ENCODE measurements at places on chromosomes 3 and 15.

DNA sequence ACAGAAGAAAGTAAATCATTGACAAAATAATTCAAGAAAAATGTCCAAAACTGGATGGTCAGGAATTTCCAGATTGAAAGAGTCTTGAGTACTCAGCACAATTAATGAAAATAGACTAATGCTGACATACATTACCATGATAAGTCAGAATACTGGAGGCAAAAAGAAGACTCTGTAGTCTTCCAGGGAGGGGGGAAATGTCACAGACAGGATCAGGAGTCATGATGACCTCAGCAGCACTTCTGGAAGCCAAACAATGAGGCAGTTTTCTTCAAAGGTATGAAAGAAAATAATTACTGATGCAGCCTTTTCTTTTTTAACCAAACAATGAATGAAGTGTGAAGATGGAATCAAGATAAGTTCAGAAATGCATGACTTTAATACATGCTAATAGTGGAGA, 30.1 kb upstream of the SLC22A13 start:
- no peak for DNase-seq

DNA sequence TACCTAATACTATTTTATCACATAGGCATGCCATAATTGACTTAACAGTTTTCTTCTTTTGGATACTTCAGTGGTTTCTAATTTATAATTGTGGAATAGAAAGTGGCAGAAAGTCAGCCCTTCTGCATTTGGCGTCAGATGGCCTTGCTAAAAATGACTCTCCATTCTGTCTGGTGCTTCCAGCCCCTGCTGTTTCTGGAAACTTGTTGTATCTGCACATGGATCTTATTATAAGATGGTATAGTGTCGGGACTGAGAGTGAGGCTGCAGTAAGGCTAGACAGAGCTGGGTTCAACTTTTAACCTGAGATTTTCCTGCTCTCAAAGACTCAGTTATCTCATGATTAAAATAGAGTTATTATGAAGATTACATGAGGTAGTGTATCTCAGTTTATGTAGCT, 74.8 kb upstream of the WDR72 start:
- DNase-seq = no peak

- DNase-seq = no peak
These were observed 47.4 kb upstream of the TPM1 start for GRCh38 chr15:62994975-62995681.

GRCh38 chr3:114519415-114519814, 225.6 kb downstream of the TIGIT start:
- DNase-seq = peak; percentile 21

- DNase-seq = no peak
These were observed 53.2 kb downstream of the CHAC1 start for GRCh38 chr15:41006479-41006878.

DNA sequence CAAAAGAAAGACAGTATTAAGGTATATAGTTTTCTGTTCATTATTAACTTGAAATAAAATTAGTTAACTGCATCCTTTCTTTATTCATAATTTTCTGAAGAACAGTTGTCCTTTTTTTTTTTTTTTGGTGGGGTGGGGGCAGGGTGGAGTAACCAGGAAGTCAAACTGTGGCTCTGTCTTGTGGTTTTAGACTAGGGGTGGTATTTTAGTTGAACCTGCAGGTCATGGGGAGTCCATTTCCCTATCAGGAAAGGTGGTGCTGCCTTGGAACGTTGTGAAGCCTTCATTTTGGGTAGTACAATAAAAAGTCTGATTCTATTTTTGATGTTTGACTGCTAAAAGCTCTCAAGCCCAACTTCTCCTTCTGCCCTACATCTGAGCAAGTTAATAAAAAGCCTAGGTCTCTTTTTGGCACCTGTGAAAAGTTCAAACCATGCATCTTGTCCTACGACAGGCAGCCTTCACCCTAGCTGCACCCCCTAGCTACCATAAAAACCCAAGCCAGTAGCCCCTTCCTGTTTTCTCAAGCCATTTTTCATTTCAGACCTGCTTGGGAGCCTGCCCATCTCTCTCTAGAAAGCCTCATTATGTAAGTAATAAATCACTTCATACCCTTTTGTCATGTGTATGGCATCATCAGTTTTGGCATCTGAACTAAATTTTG, 31.2 kb upstream of the RIOX2 start:
- DNase-seq = no peak
